ENCODE measurements at places on chromosomes 12 and 14.
A peak's percentile ranks its signal among the peaks of the same experiment; 100 is the strongest.

DNA sequence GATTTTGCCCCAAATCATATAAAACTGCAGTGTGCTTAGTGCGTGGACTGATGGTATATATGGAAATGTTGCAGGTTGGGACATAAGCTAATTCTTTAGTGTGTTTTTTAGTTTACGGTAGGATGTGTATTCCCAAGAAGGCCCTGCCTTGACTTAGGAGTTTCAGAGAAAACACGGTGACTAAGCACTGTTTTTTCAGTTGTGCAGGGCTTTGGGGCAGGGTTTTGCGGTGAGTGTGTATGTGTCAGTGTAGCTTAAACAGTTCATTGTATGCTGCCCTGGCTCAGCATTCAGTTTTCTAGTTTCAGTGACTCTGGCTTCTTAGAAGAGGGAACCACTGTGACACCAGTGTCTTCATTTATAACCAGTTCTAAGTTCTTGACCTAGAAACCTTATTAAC lies 101.2 kb downstream of the AKAP6 start:
- no peak for DNase-seq

DNA sequence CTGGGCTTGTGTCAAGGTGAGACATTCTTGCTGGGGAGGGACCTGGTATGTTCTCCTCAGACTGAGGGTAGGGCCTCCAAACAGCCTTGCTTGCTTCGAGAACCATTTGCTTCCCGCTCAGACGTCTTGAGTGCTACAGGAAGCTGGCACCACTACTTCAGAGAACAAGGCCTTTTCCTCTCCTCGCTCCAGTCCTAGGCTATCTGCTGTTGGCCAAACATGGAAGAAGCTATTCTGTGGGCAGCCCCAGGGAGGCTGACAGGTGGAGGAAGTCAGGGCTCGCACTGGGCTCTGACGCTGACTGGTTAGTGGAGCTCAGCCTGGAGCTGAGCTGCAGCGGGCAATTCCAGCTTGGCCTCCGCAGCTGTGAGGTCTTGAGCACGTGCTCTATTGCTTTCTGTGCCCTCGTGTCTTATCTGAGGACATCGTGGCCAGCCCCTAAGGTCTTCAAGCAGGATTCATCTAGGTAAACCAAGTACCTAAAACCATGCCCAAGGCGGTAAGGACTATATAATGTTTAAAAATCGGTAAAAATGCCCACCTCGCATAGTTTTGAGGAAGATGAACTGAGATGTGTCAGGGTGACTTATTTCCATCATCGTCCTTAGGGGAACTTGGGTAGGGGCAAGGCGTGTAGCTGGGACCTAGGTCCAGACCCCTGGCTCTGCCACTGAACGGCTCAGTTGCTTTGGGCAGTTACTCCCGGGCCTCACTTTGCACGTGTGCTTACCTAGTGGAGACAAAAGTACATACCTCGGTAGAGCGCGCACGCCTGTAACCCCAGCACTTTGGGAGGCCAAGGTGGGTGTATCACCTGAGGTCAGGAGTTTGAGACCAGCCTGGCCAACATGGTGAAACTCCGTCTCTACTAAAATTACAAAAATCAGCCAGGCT lies 4.3 kb downstream of the GAPDH start:
- DNase-seq, result no peak

- DNase-seq, result no peak
Measured at GRCh38 chr14:58280954-58281787, 17.2 kb upstream of the ARID4A start.

DNA sequence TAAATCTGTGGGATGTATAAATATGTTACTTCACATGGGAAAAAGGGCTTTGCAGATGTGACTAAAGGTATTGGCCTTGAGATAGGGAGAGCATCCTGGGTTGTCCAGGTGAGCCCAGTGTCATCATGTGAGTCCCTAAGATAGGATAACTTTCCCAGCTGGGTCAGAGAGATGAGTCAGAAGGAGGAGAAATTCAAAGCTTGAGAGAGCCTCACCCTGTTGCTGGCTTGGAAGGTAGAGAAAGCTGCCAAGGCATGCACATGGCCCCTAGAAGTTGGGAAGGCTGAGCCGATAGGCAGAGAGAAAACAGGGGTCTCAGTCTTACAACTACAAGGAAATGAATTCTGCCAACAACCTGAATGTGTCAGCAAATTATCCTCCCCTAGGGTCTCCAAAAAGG lies 213.0 kb downstream of the ADGRD1 start:
- no peak for DNase-seq

DNA sequence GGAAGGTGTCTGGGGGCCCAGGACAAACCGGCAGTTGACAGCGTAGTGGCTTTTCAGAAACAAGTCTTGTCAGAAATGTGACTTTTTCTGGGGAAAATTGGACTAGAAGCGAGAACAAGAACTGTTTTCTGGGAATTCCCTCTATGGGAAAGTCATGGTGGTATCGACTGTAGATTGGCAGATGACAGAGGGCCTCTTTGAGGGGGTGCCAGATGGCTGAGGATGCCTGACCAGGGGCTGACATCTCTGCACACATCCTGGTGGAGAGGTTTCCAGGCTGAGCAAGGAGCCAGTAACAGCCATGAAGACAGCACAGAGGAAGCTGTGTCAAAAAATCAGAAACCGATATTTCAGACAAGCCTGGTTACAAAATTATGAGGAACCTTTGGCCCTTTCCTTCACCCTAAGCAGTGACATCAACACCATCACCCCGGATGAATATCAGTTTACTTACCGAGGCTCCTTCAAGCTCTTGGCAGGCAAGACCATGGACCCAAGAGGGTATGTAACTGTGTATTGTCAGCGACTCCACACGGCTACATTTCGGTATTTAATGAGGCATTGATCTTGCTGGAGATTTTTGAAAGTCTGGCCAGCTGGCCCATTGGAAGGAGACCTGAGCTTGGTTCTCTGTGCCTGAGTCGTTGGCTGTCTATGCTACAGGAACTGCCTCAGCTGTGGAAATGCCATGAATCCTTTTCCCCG lies 1525.3 kb upstream of the TMEM132C start:
- no peak for DNase-seq

DNA sequence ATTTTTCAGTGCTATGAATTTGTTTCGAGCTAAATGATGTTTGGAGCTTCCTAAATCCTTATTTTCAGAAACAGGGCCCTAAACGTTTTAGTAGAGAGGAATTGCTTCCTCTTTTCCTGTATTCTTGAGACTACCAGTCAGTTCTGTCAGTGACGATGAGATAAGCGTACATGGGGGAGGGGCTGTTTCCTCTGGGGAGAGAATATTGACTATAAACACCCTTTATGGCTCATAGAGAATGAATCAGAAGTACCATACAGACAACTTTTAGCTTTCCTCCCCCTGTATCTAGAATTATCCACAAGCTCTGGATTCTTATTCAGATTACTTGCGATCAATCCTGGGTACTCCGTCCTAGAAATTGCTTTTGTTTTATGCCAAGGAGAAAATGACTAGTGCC lies 5.1 kb downstream of the TBK1 start:
- DNase-seq, result peak; percentile 14

GRCh38 chr12:8698132-8698851 lies 501 bp downstream of the RIMKLB start:
- DNase-seq, result peak; percentile 42

DNA sequence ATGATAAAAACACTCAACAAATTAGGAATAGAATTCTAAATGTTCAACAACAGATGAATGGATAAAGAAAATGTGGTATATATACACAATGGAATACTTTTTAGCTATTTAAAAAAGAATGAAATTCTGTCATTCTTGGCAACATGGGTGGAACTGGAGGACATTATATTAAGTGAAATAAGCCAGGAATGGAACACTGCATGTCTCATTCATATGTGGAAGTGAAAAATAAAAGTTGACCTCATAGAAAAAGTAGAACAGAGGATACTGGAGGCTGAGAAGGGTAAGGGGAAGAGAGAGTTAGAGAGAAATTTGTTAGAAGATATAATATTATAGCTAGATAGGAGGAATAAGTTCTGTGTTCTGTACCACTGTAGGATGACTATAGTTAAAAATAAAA lies 35.8 kb upstream of the ZFP36L1 start:
- no peak for DNase-seq

DNA sequence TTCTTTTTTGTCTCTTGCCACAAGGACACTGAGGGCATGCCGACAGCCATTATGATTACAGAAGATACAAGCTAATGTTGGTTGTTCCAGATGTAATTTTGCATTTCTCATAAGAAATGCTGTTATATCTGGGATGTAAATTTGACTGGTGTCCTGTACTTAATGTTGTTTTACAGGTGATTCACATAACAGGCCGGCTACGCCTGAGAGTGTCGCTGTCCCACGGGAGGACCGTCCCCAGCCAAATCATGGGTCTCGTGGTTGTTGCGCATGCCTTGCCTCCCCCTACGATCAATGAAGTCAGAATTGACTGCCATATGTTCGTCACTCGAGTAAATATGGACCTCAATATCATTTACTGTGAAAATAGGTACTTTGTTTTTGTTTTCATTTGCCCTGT lies 176.7 kb downstream of the EGLN3 start:
- DNase-seq, result no peak

DNA sequence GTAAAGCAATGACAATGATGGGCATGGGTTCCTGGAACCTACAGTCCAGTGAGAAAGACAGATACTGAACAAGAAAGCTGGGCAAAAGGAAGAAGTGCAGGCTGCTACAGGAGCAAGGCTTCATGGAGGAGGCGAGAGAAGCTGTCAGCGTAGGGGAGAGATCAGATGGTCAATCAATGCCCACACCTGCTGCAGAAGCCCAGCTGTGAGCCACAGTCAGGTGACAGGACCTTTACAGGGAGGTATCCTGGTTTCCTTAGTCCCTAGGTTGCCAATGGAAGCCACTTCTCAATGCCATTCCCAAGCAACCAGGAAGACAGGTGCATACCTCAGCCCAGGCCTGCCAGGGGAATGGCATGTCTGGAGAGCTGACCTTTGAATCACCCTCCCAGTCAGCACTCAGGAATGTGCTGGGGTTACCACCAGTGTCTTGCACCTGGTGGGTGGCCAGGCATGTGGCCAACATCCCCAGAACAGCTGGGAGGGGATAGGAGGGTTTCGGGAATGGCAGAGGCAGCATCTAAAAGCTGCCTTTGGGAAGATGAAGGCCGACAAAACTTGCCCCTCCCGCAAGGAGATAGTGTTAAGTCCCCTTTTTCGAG lies 170.3 kb downstream of the TTC7B start:
- DNase-seq, result no peak

- DNase-seq, result peak; percentile 21
Measured at GRCh38 chr14:77498120-77498979, at the start of gene ISM2. Gene ISM2, minus strand, starts transcription at chr14:77498816. Its CDS starts 23 bp downstream, at chr14:77498793.

- DNase-seq, result peak; percentile 10
Measured at GRCh38 chr12:104957719-104958000, 430 bp downstream of the SLC41A2 start.

GRCh38 chr14:32258336-32258993 lies 55.4 kb upstream of the RNU6-8 start:
- no peak for DNase-seq

GRCh38 chr12:117404940-117405339 lies 43.5 kb upstream of the NOS1 start:
- no peak for DNase-seq

DNA sequence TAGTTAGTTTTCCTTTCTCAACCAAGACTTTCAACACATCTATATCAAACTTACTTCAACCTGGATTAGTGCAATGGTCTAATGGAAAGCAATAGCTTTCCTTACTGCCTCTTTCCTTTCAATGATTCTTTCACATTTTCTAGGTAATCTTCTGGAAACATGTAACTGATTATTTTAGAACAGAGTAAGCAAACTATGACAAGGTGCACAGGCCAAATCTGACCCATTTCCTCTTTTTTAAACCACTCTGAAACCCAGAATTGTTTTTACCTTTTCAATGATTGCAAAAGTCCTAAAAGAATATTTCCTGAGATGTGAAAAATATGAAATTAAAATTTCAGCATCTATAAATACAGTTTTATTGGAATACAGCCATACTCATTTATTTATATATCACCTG lies 81.6 kb upstream of the TMTC2 start:
- no peak for DNase-seq

- no peak for DNase-seq
Measured at GRCh38 chr12:77315407-77315806, 250.0 kb upstream of the E2F7 start.

GRCh38 chr12:123351349-123351748 lies 13.3 kb downstream of the SBNO1 start:
- DNase-seq, result no peak

GRCh38 chr14:101225157-101226152 lies 321.9 kb upstream of the RTL1 start:
- no peak for DNase-seq

DNA sequence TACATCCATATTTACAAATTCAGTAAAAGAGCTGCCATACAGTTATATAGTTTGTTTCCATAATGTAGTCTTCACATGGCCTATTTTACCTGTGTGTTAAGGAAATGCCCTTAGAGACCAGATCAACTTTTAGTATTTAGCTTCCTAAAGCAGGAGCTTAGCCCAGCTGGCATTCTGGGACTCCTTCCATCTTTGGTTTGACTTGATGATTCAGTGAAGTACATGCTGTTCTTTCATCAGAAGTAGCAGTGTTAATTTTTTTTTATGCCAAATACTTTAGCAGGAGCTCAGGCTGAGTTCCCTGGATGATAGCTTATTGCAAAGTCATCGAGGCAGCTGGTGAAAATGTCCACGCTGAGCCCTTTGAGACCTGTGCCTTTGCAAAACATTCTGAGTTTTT lies 101.0 kb downstream of the FOXG1 start:
- no peak for DNase-seq

GRCh38 chr14:30883508-30884294 lies 9.3 kb downstream of the COCH start:
- no peak for DNase-seq

DNA sequence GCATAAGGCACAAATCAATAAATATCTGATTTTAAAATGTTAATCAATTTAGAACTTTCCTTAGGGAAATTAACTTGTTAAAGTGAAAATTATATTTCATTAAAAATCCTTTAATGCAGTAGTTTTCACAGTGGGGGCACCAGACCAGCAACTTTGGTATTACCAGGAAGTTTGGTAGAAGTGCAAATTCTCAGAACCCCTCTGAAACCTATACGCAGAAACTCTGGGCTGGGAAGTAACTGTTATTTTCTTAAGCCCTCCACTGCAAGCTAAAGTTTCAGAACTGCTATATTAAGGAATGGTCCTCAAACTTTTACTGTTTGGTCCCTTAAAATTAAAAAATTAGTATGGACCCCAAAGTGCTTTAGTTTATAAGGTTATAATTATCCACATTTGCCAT lies 35.7 kb downstream of the GNPTAB start:
- DNase-seq, result no peak

GRCh38 chr12:34219046-34219770 lies 196.9 kb downstream of the ALG10 start:
- DNase-seq, result no peak

GRCh38 chr12:124625867-124626675 lies 58.7 kb upstream of the NCOR2 start:
- no peak for DNase-seq

DNA sequence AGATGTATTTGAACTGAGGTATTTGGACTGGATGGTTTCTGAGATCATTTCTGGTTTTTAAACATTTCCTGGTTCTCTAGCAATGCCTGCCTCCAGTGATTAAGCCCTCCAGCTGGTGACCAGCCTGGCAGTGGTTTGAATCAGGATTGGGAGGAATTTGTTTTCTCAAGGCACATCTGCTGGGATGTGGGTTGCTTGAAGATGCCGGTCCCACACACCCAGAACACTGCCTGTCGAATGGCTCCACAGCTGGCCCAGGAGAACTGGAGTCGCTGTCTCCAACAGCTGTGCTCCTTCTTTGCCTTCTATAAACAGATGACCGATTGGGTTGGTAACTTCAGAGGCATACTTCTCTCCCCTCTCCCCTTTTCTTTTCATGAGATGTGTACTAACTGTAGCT lies 258.0 kb upstream of the DDHD1 start:
- no peak for DNase-seq

GRCh38 chr12:20040831-20041230 lies 327.5 kb upstream of the PDE3A start:
- DNase-seq, result no peak

- no peak for DNase-seq
Measured at GRCh38 chr14:36524220-36524837, 4.3 kb upstream of the NKX2-1 start.
